ENCODE measurements at places on chromosomes 5 and 9. TPM values are rescaled to one million over a fixed set of nuclear protein-coding genes. Genes with fewer than 3 reads are reported as not detected.

- peak; percentile 94 for ATAC-seq
Observed at GRCh38 chr5:111135946-111136345, 43.8 kb downstream of the WDR36 start.

DNA sequence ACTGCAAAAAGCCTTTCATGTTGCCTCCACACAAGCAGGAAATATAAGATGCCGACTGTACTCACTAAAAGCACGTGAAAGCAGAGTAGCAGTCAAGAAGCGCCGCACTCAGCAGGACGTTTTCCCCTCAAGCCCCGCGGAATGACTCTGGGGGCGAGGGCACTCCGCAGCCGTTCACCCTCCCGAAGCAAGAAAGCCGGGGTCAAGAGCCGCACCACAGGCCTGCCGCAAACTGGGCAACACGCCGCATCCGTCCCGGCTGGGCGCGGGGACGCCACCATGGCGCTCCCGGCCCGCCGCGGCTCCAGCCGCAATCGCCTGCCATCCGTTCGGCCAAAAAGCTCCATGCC, 364 bp downstream of the RPS6 start:
- ATAC-seq, result peak; percentile 36

DNA sequence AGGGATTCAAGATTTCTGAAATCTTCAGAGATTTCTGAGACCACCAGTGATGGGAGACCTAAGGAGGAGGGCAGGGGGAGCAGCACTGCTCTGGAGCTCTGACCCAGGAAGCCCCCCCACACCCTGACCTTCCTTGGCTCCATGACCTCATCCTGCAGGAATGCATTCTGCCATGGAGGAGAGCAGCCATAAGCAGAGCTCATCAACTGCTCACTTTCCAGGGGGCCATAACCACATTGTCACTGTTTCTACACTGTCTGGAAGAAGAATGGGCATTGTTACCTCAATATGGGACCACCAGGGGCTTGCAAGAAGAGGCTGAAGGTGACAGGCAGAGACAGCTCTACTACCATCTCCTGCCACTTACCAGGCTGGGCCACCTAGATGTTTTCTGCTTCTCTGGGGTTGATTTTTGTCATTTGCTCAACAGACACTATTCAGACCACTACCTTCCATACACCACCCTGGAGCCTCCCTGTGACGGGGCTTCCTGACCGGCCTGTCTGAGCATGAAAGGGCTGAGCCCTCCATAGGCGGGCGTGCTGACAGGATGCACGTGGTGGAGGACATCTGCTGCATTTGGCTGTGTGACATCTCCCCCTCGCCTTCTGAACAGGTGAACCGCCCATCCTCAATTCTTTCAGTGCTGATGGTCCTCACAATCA, 2.3 kb upstream of the TSC1 start:
- ATAC-seq, result no peak

- ATAC-seq, result no peak
Observed at GRCh38 chr5:176906126-176906525, 7.0 kb upstream of the HK3 start.

GRCh38 chr5:111311666-111312065, 87.5 kb downstream of the CAMK4 start:
- ATAC-seq, result no peak

- ATAC-seq, result no peak
Observed at GRCh38 chr5:43702815-43703214, 99.8 kb downstream of the NNT start.

- no peak for ATAC-seq
Observed at GRCh38 chr9:113319054-113319453, 15.9 kb upstream of the RNF183 start.

DNA sequence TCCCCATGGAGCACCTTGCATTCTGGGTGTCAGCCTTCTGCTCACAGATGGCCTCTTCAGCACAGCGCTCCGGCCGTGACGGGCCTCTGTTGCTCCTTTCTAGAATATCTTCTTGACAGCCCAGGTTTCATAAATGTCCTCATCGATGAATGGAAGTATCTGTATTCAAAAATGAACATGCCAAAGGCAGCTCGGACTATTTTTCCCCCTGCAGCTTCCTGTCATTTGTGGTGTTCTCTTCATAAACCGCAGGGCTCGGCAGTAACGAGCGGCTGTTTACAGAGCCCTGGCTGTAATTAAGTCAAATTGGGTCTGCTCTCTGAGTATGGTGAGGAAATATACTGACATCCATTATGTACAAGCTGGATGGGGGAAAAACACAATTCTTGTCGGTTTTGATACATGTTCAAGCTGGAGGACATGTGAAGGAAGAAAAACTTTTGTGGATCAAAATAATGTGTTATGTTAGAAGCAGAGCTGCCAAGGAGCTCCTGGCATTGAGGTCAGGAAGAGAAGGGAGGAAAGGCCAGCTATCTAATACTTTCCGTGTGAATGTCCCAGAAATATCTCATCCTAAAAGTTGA, 154.1 kb upstream of the CD180 start:
- ATAC-seq, result no peak

GRCh38 chr5:45847877-45848276, 151.7 kb upstream of the HCN1 start:
- ATAC-seq, result no peak

Gene JAKMIP2
- 0.12 TPM for total RNA-seq

Gene NOXA1
- total RNA-seq, result 5.5 TPM

DNA sequence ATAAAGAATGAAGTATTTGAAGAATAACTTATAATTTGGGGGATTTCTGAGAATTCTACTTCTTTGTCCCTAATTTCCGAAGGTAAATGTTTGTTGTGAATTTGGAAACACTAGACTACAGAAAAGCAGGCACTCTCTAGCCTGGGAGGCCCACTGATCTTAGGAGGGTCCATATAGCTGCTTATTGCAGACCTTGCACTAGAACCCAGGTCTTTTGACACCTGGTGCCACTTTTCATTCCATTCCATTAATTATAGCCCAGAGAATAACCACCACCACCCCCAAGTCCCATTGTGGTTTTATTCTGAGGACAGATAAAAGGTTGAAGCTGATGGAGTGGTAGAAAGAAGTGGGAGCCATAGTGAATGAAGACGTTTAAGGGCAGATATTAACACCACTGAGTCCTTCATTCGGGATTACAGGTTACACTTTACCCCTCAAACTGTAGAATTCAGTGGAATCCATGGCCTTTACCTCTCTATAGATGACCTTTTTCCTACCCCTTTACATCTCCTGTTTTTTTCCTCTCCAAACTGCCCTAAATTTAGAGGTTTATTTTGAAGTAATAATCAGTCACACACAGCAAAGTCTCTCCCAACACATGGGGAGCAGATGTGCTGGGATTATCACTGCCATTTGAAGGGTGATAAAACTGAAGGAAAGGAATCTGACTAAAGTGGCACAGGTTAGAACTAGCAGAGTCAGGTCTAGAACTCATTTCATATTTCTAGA, 12.0 kb upstream of the PSMD5 start:
- no peak for ATAC-seq

GRCh38 chr5:74950836-74951515, 84.8 kb upstream of the FAM169A start:
- no peak for ATAC-seq
